ENCODE measurements at places on chromosomes 12 and 14.

DNA sequence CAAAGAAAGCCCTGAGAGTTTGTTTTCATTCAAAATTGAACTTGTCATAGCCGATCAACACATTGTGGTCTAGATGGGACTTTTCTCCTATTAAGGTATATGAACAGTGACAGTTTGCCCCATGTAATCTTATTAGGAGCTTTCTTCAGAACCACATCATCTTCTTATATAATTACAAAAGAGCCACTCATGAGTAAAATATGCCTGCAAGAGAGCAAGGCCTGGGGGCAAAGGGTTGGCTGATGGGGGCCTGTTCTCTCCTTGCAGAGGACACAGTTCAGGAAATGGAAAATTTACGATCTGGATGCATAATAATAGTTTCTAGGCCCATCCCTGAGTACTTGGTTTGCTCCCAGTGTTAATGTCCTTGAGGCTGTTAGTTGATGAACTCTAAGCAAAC lies 87.8 kb downstream of the FLRT2 start:
- DNase-seq: no peak

DNA sequence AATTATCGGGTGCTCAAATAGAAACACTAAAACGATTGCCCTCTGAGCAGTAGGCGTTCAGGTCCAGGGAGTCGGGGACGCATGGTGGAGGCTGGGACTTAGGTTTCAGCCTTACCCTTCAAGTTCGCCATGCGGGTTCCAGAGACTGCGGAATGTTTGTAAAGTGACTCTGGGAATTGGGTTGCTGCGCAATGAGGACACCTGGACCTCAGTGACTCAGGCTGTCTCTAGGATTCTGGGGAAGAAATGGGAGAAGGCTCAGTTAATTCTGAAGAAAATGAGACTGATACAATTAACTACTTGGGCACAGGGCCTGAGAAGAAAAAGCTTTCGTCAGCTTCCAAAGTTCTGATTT lies 1.1 kb downstream of the LGALS3 start:
- no peak for DNase-seq

DNA sequence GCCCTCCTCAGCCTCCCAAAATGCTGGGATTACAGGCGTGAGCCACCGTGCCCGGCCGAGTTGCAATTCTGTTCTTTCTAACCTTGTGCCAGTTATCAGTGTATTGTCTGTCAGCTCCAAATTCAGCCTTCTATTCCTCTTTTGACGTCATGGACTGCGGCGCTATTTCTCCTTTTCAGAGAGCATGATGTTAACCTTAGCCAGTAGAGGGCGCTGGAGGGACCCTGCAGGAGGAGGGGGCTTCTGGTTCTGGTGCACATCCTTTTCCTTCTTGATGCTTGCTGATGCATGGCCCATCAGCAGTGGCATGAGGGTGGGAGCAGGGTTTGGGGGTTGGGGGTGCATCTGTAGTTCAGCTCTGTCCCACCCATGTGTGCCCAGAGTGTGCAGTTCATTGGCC lies 179.3 kb upstream of the RMST start:
- no peak for DNase-seq

- no peak for DNase-seq
Measured at GRCh38 chr12:79681008-79681590, 9.7 kb downstream of the PAWR start.

DNA sequence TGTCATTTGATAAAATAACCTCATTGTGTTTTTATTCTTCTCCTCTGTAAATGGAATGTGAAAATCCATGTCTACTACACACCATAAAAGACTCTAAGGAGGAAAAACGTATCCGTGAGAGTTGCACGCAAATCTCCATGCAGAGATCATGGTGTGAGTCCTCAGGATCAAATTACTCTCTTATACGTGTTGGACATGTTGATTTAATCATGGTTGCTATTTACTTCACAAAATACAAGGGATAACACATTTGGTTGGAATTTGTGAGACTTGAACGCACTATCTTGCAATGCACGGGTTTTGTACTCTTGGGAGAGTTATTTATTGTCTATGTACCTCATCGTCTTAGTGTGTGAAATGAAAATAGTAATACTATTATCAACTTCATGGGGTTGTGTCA lies 128.0 kb upstream of the RASSF8 start:
- DNase-seq: no peak

- no peak for DNase-seq
Measured at GRCh38 chr12:16583969-16584745, 21.8 kb downstream of the LMO3 start.

- no peak for DNase-seq
Measured at GRCh38 chr14:79557309-79557708, 654.0 kb downstream of the DIO2 start.
